ENCODE measurements at places on chromosomes 12 and 14. TPM values are rescaled to one million over a fixed set of nuclear protein-coding genes. Genes with fewer than 3 reads are reported as not detected.

The HCAR1 gene
- 1.5 TPM for total RNA-seq

DNA sequence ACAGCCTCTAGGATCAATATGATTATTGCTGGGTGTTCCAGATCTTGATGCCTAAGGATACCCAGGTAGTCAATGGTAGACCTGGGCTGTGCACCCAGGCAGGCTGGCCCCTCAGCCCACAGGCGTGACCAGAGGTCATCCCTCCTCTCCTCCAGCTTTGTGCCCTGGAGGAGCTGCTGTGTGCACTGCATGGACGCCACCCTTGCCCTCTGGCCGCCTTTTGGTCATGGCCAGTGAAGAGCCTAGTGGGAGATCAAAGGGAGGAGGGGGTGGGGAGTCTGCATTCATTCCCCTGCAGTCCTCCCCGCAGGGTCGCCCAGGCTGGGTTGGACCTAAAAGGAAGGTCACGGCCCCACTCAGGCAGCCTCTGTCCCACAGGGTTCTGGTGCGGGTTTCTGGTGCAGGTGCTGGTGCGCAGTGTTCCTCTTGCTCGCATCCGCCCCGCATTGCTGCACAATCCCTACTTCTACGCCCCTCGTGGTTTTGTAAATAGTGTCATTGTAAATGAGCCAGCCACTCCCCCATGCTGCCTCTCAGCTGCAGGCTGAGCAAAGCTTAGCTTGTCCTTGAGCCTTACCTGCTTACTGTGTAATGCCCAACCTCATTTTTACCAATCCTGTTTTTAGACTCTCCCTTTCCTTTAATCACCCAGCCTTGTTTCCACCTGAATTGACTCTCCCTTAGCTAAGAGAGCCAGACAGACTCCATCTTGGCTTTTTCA, 55.3 kb downstream of the PSMA6 start:
- no peak for DNase-seq

The ZFHX2 gene
- total RNA-seq: 0.33 TPM

DNA sequence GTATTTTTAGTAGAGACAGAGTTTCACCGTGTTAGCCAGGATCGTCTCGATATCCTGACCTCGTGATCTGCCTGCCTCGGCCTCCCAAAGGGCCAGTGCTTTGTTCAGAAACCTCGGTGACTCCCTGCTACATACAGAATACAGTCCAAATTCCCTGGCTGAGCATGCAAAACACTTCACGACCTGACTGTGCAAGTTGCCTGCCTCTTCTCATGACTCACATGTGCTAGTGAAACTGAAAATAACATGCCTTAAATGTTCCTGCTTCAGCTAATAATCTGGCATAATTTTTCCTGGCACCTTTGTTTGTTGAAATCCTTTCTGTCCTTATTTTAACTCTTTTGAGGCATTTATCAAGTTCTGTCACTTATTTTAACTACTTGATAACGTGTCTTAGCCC, 8.2 kb downstream of the DMAC2L start:
- peak; percentile 65 for DNase-seq

- no peak for DNase-seq
Measured at GRCh38 chr14:105689722-105690121, 163.3 kb downstream of the TMEM121 start.

DNA sequence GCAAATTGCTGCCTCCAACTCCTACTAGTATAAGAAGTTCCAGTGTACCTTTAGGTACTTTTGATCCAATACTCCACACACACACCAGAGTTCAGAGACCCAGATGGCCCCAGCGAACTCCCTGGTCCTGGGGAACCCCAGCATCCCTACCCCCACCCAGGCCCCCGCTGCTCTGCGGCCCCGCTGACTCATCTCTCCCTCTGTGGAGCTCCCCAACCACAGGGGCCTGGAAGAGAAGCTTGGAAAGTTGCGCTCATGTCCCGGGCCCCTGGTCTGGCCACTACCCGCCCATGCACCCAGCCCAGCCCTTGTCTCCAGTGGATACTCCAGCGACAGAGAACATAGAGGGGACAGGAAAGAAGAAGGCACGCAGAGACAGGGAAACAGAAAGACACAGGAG, 4.2 kb upstream of the SP7 start:
- DNase-seq: peak; percentile 15

DNA sequence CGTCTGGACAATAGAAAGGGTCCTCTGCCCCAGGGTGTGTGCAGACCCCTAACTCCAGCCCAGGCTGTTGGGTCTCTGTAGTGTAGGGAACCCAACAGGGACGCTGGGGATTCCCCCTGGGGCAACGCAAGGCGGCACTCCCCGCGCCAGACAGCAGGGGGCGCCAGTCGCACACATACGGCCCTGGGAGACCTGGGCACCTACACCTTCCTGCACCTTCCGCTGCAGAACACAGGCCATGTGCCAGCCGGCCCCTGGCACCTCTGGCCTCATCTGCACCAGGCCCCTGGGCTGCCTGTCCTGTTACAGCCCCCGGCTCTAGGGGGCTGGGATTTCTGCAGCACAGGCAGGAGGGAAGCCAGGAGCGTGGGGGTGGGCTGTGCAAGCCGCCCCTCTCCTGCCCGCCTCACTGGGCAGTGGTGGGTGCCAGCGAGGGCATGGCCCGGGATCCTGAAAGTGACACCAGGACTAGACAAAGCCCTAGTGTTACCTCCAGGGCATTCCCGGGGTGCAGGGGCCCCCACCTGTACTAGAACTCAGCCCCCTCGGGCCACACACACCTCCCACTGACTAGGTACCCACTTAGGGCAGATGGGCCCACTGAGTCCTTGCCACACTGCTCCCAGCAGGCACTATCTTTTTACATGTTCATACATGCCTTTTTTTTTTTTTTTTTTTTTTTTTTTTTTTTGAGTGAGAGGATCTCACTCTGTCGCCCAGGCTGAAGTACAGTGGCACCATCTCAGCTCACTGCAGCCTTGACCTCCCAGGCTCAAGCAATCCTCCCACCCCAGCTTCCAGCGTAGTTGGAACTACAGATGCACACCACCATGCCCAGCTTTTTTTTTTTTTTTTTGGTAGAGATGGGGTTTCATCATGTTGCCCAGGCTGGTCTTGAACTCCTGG, 37.5 kb downstream of the CCNK start:
- peak; percentile 38 for DNase-seq

GRCh38 chr14:104856157-104856868, 8.8 kb upstream of the CEP170B start:
- no peak for DNase-seq
